Right atrium auricular region (tissue), 2 donors: ENCODE measurements at places on chromosomes 16 and 17.

- DNase-seq = no peak
Observed at GRCh38 chr16:25895380-25895779, 203.6 kb downstream of the HS3ST4 start.

GRCh38 chr16:86019446-86020047 is 120.6 kb downstream of the IRF8 start:
- no peak for DNase-seq

DNA sequence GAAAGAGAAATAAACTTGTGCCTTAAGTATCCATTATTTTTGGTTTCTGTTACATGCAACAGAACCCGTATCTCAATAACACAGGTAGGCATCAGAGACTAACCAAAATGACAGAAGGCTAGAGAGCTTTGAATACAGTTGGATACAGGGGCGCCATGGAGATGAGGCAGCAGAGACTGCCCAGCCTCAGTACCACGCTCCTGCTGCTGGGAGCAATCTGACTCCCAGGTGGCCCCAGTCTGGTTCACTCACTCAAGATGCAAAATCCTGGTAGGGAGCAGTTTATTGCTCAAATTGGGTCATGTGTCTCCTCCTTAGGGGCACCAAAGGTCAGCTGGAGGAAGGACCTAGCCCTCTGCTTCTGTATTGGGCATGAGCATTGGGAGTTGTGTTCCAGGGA is 218.9 kb downstream of the USP22 start:
- no peak for DNase-seq

DNA sequence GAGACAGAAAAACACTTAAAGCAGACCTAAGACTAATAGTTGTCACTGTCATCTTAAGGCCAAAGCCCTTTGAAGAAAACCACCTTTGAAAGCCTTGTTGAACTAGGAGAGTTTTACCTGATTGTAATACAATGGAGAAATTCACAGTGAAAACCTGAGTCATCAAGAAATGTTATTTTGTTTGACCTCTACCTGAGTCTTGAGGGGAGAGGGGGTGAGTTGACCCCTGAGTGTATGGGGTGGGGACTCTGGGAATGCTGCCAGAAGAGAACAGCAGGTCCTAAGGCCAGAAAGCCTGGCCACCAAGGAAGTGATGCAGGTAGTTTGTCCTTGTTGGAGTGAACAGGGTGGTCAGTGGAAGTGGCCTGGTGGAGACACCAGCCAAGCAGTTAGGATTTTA is 204.3 kb downstream of the SPECC1 start:
- DNase-seq = no peak

- DNase-seq = no peak
Observed at GRCh38 chr16:65235339-65236177, 113.7 kb upstream of the CDH11 start.

DNA sequence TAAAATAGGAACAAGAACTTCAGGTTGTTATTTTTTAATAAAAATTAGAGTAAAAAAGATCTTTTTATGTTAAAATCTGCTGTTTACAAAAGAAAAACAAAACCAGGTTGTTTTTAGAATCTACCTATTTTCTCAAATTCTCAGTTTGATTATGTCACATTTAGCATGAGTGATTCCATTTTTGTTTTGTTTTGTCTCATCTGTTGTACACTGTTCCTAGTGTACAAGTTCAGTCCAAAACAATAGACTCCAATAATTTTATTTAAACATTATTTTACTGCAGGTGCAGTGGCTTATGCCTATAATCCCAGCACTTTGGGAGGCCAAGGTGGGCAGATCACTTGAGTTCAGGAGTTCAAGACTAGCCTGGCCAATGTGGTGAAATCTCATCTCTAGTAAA is 2142.7 kb downstream of the TP53TG3F start:
- DNase-seq = no peak

GRCh38 chr17:47719411-47720152 is 13.5 kb upstream of the TBX21 start:
- DNase-seq = no peak

- DNase-seq = no peak
Observed at GRCh38 chr17:68222606-68223005, 25.2 kb upstream of the AMZ2 start.

DNA sequence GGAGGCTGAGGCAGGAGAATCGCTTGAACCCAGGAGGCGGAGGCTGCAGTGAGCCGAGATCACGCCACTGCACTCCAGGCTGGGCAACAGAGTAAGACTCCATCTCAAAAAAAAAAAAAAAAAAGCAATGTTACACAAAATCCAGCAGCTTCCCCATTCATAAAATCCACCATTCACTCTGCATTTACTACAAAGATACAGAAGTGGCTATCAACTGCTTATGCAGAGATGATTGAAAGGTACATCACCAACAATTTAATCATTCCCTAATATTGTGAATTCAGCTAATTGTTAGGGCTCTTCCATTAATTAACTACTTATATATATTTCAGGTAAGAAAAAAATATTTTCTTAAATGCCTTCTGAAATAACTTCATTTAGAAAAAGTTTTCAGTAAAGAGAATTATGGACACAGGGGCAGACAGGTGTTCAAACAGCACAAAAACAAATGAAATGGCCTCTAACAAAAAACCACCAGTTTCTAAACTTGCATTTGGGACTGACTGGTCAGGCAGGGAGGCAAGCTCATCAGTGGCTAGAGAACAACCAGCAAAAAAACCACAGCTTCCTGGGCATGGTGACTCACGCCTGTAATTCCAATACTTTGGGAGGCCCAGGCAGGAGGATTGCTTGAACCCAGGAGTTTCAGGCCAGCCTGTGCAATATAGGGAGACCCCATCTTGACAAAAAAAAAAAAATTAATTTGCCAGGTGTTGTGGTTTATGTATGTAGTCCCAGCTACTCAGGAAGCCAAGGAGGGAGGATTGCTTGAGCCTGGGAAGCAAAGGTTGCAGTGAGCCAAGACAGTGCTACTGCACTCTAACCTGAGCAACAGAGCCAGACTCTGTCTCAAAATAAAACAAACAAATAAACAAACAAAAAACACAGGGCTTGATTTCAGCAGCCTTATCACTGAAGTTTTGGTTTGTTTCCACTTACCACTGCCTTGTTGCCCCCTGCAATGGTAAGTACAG is 26.3 kb downstream of the ERN1 start:
- no peak for DNase-seq

GRCh38 chr16:66475232-66475631 is 48.1 kb downstream of the BEAN1 start:
- no peak for DNase-seq

DNA sequence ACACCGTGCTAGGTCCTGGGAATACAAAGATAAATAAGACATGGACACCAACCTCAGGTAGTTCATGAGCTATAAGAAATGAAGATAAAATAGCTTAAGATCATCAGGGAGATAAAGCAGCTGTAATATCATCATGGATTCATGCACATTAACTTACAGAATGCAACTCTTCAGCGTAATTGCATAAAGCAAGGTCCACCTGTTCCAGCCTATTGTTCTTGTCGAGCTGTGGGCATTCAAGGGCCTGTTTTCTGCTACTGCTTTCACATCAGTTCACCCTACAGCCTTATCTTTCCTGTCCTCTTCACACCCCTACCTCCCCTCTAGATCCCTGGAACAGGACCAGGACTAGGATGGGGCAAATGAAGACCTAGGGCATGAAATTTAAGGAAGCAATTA is 133.9 kb downstream of the SPACA3 start:
- DNase-seq = no peak

DNA sequence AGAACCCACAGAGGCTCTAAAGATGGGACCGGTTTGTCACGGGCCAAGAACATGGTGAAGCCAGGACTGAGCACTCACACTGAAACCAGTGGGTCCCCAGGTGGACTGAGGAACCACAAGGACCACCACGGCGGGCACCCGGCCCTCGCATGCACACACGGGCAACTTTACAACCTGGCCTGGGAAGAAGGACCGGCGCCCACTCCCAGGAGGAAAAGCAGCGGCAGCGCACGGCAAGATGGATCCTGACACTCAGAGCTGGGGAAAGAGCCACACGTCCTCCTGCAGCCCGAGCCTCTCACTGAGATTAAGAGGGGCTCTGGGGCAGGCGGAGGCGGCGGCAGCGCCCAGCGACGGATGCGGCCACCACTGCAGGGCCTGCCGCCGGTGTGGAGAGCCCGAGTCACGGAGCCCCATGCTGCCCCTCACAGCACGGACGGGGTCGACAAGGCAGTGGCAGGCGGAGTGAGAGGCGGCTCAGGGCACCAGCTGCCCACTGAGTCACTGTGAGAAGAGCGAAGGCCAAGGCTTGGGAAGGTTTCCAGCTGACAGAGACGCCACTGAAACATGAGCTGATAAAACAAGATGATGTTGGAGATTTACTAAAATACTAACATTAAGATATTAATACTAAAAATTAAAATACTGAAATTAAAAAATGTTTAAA is 118.3 kb downstream of the ANKRD11 start:
- no peak for DNase-seq

- DNase-seq = no peak
Observed at GRCh38 chr17:28667870-28668269, 5.9 kb downstream of the SUPT6H start.

GRCh38 chr17:4944163-4944553 is 4.1 kb downstream of the RNF167 start:
- DNase-seq = no peak
